Spinal cord (tissue), 10 donors: ENCODE measurements at places on chromosomes 6 and 20. TPM values are rescaled to one million over a fixed set of nuclear protein-coding genes. Genes with fewer than 3 reads are reported as not detected.
A peak's percentile ranks its signal among the peaks of the same experiment; 100 is the strongest.

CRISP2 gene
- 1.2 TPM for total RNA-seq

SPTLC3 gene
- 29.3 TPM for total RNA-seq

DNA sequence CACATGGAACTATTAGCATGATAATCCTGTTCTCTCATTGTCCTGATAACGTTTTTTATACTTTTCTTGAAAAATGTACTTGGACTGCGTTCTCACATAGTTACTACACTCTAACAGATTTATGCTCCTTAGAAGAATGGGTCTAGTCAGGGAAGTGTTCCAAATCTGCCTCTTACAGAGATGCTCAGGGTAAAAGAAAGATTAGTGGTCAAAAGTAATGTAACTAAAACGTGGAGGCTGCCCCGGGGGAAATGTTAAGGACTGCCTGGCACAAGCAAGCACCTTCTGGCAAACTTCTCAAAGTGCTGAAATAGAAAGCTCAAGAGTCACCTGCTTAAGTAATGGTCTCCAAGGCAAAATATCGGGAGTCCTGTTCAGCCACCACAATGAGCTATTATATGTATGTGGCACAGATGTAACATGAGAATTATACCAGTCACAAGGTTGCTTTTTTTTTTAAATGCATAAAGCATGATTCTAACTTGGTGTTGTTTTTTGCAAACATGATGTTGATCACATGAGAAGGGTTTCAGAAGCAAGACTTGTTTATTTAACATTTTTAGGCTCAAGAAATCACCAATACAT, 244.5 kb upstream of the JARID2 start:
- no peak overlapping the region for H3K4me3 ChIP-seq
- no peak for DNase-seq
- H3K27me3 ChIP-seq: no peaks in the 10 kb centered on the region
- no peak overlapping the region for H3K27ac ChIP-seq

ERVFRD-1 gene
- total RNA-seq: 0.06 TPM

GRCh38 chr6:144474290-144474689, 189.2 kb downstream of the UTRN start:
- peaks cover 2% of the 10 kb centered on the region for H3K36me3 ChIP-seq
- H3K27ac ChIP-seq: no peak overlapping the region
- no peaks in the 10 kb centered on the region for H3K27me3 ChIP-seq
- DNase-seq: no peak
- no peak overlapping the region for H3K4me3 ChIP-seq

DNA sequence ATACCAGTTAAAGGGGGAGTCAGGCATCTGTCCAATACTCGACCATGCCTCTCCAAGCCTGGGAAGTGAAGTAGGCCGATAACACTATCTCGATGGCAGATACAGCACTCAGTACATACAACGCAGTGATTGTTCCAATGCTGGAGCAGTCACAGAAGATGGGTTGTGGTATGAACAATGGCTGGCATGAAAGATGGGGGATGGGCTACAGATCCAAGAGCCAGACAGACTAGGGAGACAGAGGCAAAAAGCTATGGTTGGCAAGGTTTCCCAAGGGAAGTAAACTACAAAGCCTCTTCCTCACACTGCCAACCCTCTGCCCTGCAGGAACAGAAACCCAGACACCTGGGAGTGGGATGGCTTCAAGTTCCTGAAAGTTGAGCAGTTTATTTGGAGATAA, 19.2 kb downstream of the FKBP1A start:
- H3K36me3 ChIP-seq: peaks cover 5% of the 10 kb centered on the region
- peak overlapping the region; percentile 57 for H3K27ac ChIP-seq
- peaks cover 15% of the 10 kb centered on the region for H3K4me1 ChIP-seq
- no peaks in the 10 kb centered on the region for H3K27me3 ChIP-seq

RIPOR3 gene
- total RNA-seq: 4.7 TPM

- H3K4me3 ChIP-seq: no peak overlapping the region
- no peaks in the 10 kb centered on the region for H3K4me1 ChIP-seq
- H3K27me3 ChIP-seq: no peaks in the 10 kb centered on the region
- DNase-seq: no peak
Measured at GRCh38 chr20:62331347-62331746, 28.6 kb downstream of the ADRM1 start.

LY6G5C gene
- total RNA-seq: 3.3 TPM

DNA sequence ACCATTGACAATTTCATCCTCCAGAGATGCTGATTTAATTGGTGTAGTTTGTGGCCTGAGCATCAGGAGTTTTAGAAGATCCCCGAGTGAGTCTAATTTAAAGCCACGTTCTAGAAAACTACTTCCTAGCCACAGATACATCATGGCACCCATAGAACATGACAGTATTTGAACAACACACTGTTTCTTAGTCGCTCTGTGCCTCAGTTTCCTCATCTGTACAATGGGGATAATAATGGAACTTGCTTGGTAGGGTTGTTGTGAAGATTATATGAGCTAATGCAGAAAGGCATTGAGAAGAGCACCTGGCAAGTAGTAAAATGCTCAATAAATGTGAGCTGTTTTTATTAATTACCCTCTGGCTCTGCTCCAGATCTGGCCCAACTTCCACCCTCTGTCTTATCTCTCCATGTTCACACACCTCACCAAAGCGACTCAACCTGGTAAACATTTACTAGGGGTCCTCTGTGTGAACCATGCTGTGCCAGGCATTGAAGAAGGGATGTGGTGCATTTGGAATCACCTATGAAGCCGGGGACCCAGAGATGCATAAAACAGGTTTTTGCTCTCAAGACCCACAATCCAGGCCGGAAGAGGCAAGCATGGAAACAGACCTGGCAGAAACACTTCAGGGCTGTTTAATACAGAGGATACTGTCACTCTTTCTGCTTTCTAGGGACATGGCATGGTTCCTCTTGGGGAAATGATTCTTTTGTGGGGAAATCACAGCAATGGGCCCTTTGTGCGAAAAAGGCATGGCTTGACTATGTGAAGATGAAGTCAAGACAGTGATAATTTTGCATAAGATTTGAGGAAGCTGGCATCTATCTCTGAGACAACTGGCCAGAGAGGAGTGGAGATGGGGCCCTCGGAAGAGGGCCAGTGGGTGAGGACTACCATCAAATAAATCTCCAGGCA, 16.2 kb upstream of the MRPS18A start:
- no peaks in the 10 kb centered on the region for H3K27me3 ChIP-seq
- no peak for DNase-seq
- peaks cover 20% of the 10 kb centered on the region for H3K4me1 ChIP-seq
- H3K27ac ChIP-seq: peak overlapping the region; percentile 41
- H3K4me3 ChIP-seq: no peak overlapping the region
